ENCODE measurements at places on chromosomes 4 and X.
A peak's percentile ranks its signal among the peaks of the same experiment; 100 is the strongest.

GRCh38 chrX:20393944-20394343, 127.2 kb upstream of the RPS6KA3 start:
- DNase-seq, result no peak

- DNase-seq, result no peak
Measured at GRCh38 chrX:67648361-67648760, 104.5 kb downstream of the AR start.

DNA sequence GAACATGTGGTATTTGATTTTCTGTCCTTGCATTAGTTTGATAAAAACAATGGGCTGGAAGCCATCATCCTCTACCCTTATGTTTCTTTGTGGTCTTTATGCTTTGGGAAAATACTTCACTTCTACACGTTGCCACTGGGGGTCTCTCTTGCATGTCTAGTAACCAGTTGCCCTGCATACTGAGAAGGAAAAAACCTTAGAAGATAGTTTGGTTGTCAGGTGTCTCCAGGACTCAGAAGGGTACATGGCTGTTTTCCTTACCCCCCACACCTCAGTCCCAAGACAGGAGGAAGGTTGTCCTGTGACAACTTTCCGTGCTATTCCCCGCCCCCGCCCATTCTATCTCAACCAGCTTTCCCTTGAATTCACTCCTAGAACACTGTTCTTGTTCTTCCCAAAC, 62.1 kb upstream of the LANCL3 start:
- peak; percentile 1 for DNase-seq

GRCh38 chrX:115970718-115971117, 199.8 kb upstream of the AGTR2 start:
- DNase-seq, result no peak

DNA sequence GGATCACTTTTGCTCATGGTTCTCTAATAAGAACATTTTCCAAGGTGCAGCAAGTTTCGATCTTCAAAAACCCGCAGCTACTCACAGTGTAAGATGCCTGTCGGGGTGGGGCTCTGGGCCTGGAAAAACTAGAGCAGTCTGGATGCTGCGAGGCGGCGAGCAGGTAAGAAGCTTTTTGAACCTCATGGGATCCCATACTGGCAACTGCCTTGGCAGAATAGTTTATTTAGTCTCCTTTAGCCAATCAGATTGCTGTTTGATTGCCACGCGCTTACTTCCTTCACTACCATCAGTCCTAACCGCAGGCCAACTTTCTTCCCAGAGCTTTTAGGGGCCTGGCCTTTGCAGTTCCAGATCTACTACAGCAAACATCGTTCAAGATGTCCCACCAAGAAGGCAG, 61.3 kb upstream of the MAGEB10 start:
- DNase-seq, result no peak

GRCh38 chrX:9947131-9947794, 19.9 kb upstream of the CLDN34 start:
- no peak for DNase-seq

- DNase-seq, result no peak
Measured at GRCh38 chr4:56764775-56765174, 56.7 kb downstream of the SPINK2 start.

GRCh38 chrX:1528884-1529203, 8.1 kb downstream of the P2RY8 start:
- DNase-seq, result no peak

GRCh38 chr4:19752599-19752998, 499.1 kb upstream of the SLIT2 start:
- DNase-seq, result no peak

- DNase-seq, result no peak
Measured at GRCh38 chrX:97672608-97673007, 788.9 kb downstream of the RPA4 start.

DNA sequence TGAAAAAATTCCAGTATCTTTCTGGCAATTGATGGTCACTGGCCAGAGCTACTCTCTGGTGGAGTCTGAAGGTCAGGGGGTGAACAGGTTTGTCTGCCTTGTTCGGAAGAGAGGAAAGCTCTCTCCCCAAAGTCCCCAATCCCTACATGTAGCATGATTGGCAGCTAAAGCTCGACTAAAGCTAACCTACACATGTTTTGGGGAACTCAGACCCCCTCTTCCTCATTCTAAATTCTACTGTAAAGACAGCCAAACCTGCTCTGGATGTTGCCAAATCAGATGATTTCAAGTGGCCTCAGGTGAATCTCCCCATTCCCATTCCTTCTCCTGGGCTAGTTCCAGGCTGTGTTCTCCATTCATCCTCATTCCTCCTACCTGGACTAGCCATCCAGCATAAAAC, 84.1 kb downstream of the MSN start:
- DNase-seq, result no peak

- no peak for DNase-seq
Measured at GRCh38 chrX:11367609-11368430, 74.6 kb downstream of the AMELX start.

DNA sequence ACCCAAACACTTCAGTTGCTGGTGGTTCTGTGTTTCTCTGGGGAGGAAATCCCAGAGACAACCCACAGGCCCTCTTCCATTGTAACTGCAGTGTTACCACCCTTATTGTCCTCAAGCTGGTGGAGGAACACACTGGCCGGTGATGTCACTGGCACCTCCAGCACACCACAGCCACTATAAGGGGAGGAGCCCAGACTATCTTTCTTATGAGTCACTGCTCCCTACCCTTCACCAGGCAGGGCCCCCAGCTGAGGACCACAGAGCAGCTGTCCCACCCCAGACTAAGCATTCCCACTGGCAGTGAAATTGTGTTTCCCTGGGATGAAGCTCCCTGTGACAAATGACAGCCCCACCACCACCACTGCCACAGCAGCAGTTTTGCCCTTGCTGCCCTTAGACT, 171.8 kb upstream of the FGF16 start:
- no peak for DNase-seq

DNA sequence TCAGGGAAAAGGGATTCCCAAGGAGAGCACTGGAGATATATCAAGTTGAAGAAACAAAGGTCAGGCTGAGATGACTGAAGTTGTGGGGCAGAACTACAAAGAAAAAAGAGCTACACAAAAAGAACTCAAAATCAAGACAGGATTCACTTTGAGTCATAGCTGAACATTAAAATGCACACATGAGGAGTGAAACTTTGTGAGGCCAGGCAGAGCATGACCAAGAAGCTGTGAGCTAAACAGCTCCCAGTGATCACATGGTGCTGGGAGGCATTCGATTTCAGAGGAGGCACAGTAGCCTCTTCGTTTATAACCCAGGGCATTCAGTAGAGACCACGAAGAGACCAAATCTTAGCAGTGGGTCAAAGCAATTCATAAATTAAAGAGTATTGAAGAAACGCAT, 145.3 kb downstream of the ATRX start:
- DNase-seq, result no peak
